ENCODE measurements at places on chromosomes 13 and 19.

GRCh38 chr19:2047076-2047448 is 4.0 kb downstream of the MKNK2 start:
- DNase-seq = no peak

GRCh38 chr13:31372454-31372853 is 172.7 kb downstream of the B3GLCT start:
- DNase-seq = no peak

- DNase-seq = no peak
Measured at GRCh38 chr19:40553885-40554857, 22.5 kb upstream of the SHKBP1 start.

DNA sequence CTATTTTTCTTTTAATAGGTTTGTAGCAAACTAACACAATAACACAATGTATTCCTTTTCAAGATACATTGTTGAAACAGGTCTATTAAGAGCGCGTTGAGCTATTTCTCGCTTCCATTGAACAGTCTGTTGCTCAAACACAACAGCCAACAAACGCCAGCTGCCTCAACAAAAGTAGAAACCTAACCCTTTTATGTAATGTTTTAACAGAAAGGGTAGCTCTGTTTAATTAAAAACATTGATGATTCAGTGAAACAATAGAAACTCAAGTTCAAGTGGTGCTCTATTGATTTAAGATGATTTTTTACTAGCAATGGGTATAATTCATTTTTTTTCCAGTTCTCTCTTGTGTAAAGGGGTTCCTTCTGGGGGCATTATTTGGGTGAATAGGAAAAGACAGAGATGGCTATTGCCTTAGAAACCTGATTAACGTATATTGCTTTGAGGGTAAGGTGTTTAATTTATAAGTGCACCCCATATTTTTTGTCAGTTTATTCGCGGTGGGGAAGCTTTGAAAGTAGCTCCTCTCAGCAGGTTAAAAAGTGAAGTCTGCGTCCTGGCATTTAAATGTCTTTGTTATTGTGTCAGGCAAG is 14.9 kb downstream of the ZIC2 start:
- DNase-seq = no peak

DNA sequence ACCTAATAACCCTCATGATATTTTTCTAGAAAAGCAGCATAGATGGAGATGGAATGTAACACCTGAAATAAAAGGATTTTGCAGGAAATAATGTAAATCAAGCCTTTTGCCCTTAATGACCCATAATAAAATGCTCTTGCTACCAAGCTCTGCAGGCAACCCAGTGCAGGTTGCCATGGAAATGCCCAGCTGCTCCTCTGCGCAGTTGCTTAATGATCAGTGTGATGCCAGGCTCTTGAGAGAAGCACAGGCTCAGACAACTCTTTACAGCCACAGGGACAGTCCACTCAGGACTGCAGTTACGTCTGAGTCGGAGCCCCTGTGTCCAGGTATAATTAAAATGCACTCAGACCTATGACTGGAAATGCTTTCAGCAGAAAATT is 165.5 kb downstream of the LACC1 start:
- DNase-seq = no peak

- no peak for DNase-seq
Measured at GRCh38 chr19:17077447-17078028, 2.0 kb downstream of the MYO9B start.
